Stimulated activated CD4-positive, alpha-beta T cell treated with anti-CD3 and anti-CD28 coated beads, Interleukin-1b, Interleukin-23, amount 100 ng/mL, for 1 hour (primary cell): ENCODE measurements at places on chromosomes 5 and 9.

DNA sequence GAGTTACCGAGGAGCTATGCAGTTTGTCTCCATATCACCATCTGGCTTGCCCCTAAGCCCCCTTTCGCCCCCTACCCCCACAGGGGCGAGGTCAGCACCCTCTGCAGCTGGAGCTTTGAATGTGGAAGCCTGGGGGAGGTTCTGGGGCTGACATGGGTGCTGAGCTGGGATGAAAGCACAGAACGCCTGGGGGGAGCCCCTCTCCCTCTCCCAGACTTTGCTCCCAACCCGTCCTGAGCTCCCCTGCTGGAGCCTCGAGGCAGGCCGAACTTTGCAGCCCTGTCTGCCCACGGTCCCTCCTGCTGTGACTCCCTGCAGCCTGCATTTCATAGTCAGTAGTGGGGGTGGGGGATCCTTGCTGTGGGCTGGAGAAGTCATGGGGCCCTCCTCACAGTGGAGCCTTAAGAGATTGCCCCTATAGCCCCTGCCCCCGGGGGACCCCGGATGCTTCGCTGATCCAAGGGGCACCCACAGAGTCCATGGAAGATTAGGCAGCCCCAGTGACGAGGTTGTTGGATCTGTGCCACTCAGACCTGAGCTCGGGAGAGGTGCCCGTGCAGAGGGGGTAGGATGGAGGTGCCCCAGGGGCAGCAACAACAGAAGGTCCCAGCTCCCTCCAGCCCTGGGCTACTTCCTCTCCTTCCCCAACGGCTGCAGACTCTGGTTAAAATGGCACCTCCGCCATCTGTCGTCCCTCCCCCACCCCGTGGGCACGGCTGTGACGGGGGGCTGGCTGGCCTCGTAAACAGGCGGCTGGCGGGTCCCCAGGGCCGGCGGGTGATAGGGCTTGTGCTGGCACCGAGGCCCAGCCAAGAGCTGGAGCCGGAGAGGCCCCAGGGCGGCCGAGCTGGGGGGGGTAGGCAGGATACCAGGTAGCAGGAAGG, 162.0 kb downstream of the C9orf50 start:
- no peak for DNase-seq

DNA sequence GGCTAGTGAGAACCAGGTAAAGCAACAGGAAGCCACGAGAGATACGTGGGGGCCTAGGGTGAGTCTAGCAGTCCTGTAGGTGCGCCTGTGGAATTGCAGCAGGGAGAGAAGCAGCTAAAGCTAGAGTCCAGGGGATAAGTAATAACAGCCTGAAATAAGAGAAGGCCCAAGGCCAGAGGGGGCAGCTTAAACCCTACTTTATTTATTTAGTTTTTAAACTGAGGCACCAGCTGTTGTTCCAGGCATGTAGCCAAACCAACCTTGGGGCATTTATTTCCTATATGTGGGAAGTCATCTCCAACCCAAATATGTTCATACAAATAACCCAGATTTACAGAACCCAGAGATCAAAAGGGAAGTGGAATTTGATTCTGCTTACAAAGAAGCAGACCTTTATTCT, 93.5 kb downstream of the GLDC start:
- DNase-seq, result no peak

DNA sequence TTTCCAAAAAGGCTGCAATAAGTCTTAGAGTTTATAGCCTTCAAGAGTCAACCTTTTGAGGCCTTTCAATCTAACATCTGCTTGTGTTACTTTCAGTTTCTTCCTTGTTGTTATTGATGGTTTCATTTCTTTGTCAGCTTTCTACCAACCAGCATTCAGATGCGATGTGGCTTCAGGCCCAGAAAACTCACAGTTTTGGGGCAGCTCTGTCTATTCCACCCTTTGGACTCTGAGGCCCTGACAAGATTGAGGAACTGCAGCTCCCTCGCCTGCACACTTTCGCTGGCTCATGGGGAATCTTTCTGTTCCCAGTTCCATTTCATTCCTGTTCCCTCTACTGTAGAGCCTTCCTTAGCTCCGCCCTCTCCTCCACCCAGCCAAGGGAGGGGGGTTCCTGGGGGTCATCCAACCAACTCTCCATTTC, 13.3 kb upstream of the WHRN start:
- no peak for DNase-seq

DNA sequence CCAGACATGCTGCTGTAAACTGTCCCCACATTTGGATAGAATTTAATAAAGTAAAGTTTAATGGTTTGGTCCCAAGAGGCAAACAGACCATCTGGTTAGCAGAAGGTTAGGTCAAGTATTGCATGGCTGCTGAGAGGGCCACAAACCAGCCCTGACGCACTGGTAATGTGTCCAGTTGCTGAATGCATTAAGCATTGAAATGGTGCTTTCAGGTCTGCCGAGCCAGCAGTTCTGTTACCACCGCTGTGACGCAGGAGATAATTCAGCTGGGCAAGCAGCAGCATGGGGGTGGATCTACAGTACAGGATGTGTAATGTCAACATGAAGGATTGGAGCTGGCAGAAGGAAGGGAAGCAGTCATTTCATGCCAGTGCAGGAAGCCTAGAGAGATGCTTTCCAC, 16.0 kb downstream of the ZNF462 start:
- no peak for DNase-seq

DNA sequence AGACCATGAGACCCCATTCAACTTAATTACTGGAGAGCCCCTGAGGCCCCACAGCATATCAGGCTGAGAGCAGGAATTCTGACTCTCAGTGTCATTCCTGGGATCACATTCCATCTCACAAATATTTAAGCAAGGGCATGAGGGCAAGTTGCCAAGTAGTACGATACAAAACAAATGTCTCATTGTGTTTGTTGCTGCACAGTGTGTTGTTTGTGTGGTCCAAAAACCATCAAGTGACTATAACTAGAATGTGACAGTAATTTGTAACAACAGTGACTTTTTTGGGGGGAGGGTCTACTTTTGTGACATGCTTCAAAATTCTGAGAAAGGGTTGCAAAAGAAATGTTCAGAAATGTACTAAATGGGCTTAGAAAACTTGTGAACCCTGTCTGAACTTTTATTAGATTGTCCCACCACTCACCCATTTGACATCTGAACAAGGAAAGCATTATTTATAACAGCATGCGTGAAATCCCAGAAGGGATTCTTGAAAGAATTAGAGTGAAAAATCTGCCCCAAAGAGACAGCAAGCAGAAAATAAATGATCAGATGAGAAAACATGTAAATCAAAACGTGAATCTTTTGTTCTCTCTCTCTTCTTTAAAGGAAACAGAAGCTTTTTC, 347.0 kb downstream of the NTRK2 start:
- no peak for DNase-seq

GRCh38 chr9:33818847-33819500, 2.0 kb downstream of the UBE2R2 start:
- no peak for DNase-seq

- DNase-seq, result no peak
Observed at GRCh38 chr9:126144603-126145456, 181.8 kb upstream of the MVB12B start.

DNA sequence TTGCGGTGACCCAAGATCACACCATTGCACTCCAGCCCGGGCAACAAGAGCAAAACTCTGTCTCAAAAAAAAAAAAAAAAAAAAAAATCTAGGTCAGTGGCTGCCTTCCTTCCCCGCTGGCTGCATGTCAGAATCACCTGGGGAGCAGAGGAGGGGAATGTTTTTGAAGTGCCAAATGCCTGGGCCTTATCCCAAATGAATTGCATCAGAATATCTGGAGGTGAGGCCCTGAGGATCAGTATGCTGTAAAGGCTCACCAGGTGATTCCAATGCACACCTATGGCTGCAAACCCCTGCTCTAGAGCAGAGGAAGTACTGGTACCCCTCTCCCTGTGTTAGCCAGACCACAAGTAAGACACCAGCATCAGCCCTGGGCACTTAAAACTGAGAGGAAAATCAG, 44.7 kb upstream of the GABRP start:
- DNase-seq, result no peak

- DNase-seq, result no peak
Observed at GRCh38 chr5:143886096-143886495, 74.1 kb downstream of the HMHB1 start.

DNA sequence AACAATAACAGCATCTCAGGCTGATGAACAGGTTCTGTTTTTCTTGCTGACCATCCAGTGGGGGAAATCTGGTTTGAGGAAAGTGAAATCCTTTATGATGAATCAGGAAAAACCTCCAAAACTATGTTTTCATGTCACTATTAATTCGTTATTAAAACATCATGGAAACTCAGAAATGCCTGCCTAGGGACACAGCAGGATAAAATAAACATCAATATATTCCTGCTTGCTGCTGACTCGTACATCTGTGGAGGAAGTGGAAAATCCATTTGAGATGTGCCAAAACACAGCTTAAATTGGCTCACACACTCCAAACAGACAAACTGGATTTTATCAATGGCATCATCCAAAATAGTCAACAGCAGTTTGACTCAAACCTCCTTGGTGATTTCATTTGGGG, 53.0 kb downstream of the TEK start:
- DNase-seq, result no peak

- DNase-seq, result no peak
Observed at GRCh38 chr5:109640976-109641375, 48.8 kb upstream of the MAN2A1 start.

- no peak for DNase-seq
Observed at GRCh38 chr9:122930541-122931225, 629 bp downstream of the ZBTB26 start.

DNA sequence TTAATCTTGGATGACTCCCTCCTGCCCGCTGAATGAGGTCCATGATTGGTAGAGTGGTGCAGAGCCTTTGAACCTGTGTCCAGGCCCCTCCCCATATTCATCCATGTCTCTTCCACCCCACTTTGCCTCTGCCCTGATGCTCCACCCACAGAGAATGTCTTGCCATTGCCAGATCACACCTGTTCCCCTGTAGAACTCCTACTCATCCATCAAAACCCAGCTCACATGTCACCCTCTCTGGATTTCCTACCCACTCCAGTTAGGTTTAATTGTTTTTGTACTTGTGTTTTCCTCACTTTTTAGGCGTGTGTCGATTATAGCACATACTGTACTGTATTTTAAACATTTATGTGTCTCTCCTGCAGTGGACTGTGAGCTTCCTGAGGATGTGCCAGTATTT, 107.0 kb upstream of the CTSL start:
- no peak for DNase-seq
